GM04504 (cell line): ENCODE measurements at places on chromosomes 4 and X.

DNA sequence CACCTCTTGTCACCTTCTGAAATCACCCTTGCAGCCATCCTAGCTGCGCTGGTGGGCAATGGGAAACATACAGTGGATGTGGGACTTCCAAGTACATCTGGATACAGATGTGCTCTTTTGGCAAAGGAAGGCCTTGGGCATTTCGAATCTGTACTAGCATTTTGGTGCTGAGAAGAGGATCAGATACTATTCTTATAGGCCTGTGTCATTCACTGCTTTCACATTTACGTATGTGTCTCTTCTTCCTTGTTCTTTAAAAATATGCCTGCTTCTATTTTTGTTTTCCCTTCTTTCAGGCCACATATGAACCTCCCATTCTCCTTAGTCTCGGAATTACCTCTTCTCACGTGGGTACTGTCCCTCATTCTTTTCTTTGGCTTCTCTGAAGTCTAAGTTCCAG, 53.1 kb downstream of the EFNB1 start:
- DNase-seq, result no peak

DNA sequence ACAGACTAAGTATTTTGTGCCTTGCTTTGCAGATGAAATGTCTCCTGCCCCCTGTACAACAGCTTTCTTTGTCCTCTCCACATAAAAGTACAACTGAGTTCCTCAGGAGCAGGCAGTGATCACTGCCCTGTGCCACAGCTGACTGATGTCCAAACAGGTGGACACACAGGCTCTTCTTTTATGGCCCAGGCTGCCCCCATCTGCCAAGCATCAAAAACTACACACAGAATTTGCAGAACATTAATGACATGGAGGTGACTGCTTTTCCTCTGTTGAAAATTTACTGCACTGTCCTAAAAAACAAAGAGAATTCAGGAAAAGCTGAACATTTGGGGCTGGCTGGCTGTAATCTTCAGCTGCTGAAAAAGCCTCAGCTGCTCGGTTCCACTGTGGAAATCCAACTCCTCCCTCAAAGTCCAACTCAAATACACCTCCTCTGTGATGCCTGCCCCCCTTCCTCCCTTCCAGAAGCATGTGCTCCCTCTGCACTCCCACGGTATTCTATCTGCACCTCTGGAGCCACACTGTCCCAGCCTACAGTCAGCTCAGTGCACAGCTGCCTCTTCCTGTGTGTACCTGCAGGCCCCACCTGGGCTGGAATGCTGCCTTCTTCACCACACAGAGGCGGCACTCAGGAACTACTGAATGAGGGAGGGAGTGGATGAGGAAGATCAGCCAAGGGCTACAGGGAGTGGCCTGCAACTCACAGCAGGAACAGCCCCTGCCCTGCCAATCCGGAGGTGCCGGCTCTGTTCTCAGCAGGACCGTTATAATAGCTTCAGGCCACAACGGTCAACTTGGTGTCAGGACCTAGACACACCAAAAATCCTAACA, 10.3 kb downstream of the AFAP1 start:
- DNase-seq, result no peak

DNA sequence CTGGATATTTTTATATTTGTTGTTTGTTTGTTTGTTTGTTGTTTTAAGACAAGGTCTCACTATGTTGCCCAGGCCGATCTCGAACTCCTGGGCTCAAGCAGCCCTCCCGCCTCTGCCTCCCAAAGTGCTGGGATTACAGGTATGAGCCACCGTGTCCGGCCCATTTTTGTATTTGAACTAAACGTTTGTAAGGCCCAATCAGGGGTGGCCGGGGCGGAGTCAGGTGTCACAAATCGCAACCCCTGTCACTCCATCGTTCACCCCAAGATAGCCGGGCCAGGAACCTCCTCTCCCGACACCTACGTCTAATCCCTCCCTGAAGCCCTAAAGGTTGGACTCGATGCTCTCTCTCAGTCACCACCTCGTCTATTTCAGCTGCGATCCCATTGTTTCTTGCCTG, 722 bp upstream of the EFHC2 start:
- DNase-seq, result no peak

DNA sequence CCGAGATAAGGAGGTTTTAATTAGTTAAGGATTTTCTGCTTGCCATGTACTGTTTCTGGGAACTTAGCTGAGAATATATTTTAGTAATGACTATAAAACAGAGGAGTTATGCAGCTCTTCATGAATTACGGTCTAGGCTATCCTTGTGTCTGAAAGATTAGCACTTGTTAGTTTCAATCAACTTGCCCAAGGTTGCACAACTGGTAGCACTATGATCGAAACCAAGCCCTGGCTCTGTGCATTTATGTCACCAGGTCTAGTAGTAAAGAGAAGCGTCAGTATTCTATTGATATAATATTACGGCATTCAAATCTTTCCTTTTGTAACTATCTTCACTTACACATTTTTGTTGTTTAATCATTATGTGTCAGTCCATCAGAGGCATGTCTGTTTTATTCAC, 176.0 kb downstream of the TLL1 start:
- no peak for DNase-seq

DNA sequence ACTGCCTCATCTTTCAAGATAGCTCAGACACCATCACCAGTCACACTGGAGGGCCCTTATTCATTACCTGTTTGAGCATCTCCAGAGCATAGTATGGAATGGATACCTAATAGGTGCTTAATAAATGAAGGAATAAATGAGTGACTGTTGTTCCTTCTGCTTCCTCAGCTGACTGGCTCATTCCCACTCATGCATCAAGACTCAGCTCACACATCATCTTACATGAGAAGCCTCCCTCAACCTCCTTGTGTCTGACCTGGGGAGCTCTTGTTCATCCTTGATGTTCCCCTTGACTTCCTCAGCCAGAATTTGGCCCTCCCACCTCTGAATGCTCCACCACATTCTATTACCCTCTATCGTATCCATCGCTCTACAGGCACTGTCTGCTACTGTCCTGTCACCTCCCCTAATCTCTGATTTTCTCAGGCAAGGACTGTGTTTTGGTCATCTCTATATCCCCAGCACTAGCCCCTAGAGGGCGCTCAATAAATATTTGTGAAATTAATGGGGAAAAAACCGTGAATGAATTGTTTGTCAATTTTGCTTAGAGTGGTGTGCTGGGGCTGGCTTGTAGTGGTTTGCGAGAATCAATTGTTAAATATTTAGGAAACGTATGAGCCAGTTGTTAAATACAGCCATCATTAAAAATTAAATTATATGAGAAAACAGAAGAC, 88.3 kb downstream of the NHSL2 start:
- DNase-seq, result no peak
